Testis (tissue), 5 donors: ENCODE measurements at places on chromosomes 12 and 14.
A peak's percentile ranks its signal among the peaks of the same experiment; 100 is the strongest.

GRCh38 chr12:47808574-47809365, 10.9 kb downstream of the HDAC7 start:
- no peak for DNase-seq

- peak; percentile 40 for DNase-seq
These were observed 228.8 kb upstream of the RGS6 start for GRCh38 chr14:71703477-71703876.

GRCh38 chr12:96326628-96327227, 73.5 kb downstream of the CDK17 start:
- DNase-seq = no peak

- no peak for DNase-seq
These were observed 99.9 kb downstream of the FOXN3 start for GRCh38 chr14:89317051-89317691.

- peak; percentile 37 for DNase-seq
These were observed 601 bp downstream of the ZNF839 start for GRCh38 chr14:102320033-102320660.

DNA sequence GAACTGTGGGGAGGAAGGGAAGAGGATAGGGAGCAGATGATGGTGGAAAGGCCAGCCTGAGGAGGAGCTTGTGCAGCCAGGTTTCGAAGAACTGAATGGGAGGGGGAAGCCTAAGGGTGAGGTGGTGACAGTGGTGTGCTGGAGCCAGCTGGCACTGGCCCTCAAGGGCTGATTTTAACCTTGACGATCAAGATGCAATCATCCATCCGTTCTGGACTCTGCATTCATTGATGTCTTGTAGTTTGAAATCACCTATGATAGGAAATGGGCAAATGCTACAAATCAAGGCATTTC, 2.8 kb upstream of the ATG101 start:
- DNase-seq = no peak

GRCh38 chr12:1837541-1838204, 17.3 kb downstream of the LRTM2 start:
- DNase-seq = no peak

- peak; percentile 60 for DNase-seq
These were observed 8.3 kb downstream of the CISTR start for GRCh38 chr12:53743266-53744129.

- DNase-seq = no peak
These were observed 91.9 kb downstream of the CRACR2A start for GRCh38 chr12:3661028-3661427.

GRCh38 chr12:18502422-18502968, 235.3 kb downstream of the PLCZ1 start:
- no peak for DNase-seq

DNA sequence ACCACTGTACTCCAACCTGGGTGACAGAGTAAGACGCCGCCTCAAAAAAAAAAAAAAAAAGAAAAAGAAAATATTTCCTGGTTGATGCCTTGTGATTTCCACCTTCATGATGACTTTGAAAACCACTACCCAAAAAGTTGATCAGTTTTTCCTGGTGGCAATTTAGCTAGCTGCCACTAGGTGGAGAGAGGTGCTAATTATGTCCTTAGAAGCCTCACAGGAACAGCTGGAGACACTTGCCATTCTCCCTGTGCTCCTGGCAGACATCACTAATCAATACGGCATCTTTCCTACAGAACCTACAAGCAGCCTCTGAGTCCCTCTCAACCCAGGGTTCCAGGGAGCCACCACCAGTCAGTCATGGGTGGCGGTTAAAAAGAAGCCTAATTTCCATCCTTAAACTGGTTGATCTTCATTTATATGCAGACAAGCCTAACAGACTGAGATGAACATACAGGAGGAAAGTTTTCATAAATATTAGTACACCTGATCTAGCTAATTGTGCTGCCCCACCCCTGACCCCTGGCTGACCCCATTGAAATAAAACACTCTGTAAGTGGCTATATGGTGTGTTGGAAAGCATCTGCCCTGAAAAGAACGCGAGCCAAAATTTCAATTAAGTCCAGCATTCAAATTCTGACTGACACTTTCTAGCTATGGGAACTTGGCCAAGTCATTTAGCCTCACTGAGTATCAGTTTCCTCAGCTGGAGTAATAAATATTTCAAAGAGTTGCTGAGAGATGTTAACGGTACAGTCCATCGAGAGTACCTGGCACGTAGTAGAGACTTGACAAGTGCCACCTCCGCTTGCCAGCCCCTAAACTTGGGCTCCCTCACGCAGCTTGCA, 6.2 kb upstream of the OAS1 start:
- DNase-seq = peak; percentile 58

DNA sequence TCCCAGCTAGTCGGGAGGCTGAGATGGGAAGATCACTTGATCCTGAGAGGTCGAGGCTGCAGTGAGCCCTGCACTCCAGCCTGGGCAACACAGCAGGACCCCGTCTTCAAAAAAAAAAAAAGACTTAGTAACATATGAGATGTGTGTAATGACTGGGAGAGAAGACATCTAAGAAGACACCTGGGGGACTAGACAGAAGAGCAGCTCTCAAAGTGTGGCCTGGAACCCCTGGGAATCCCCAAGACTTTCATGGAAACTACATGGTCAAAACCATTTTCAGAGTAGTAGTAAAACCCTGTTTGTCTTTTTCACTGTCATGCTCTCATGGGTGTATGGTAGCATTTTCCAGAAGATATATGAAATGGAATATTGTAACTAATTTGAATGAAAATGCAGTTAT, 45.3 kb downstream of the R3HDM2 start:
- DNase-seq = no peak

- no peak for DNase-seq
These were observed 12.7 kb downstream of the OSBPL8 start for GRCh38 chr12:76546889-76547288.

- DNase-seq = no peak
These were observed 328 bp downstream of the INTS13 start for GRCh38 chr12:26937443-26937862.

- no peak for DNase-seq
These were observed 132.0 kb downstream of the MED13L start for GRCh38 chr12:116145451-116145850.

GRCh38 chr12:39919790-39920189, 186.1 kb downstream of the SLC2A13 start:
- no peak for DNase-seq

GRCh38 chr12:45427042-45427441, 211.1 kb downstream of the ANO6 start:
- DNase-seq = no peak

- no peak for DNase-seq
These were observed 14.2 kb upstream of the DLK1 start for GRCh38 chr14:100712490-100712889.

- no peak for DNase-seq
These were observed 455.4 kb upstream of the DCN start for GRCh38 chr12:91637789-91638624.

GRCh38 chr12:43826681-43827080, 9.2 kb upstream of the TMEM117 start:
- DNase-seq = no peak

DNA sequence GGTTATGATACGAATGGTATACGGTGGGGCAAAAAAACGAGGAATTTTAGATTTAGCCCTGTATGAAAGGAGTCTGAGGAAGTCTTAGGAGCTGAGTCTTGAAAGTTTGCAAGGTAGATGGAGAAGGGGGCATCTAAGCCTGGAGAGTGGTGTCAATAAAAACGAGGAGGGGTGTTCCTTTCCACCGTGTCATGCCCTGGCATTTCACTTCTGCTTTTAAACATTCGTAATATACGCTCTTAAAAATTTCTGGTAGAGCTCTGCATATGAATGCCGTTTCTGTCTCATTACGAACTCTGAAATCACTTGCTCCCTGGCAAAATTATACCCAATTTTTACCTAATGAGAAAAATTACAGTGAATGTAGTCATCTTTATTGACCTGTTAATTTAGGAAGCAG, 170.2 kb downstream of the ERC1 start:
- no peak for DNase-seq

DNA sequence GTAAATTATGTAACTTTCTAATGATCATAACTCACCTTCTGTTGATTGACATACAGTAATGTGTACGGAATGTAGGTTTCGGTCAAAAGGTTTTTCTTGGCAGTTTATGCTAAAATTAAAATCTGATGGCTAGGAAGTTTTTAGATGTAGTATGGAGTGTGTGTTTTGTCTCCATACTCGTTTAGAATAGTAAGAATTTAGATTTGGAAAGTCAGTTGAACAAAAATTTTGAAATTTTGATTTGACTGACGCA, 859 bp downstream of the PALS1 start:
- DNase-seq = no peak

DNA sequence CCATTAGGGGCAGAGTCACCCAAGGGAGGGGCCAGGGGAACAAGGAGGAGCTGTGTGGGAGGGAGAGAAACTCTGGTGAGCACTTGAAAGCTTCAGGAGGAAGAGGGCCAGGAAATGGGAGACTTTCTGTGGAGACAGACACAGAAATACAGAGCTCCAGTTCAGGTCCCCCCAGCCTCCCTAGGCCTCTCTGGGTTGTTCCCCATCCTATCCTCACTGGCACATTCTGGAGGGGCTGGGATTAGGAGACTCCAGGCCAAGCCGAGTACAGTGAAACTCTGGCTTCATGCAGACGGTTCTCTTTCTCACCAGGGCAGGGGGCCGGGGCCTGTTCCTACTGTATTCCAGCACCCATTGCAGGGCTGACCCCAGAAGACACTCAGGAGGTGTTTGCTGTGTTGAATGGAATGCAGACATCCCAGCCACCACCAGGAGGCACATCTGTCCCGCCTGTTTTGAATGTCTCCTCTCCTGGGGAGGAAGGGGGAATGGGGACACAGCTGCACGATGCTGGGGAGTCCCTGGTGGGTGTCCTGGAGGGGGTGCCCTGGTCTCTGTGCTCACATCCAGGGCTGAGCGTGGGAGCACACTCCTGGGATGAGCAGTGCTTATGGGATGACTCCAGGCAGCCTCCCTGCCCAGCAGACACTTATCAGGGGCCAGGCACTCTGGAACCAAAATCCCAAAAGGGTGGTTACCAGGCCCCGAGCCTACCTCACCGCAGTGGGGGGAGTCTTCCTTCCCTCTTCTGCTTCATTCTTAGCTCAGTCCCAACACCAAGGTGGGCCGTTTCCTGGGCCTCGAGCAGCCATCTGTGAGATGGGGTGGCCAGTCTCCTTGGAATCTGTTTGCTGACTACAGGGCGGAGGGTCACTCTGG, 5.5 kb upstream of the KRT84 start:
- DNase-seq = peak; percentile 45

DNA sequence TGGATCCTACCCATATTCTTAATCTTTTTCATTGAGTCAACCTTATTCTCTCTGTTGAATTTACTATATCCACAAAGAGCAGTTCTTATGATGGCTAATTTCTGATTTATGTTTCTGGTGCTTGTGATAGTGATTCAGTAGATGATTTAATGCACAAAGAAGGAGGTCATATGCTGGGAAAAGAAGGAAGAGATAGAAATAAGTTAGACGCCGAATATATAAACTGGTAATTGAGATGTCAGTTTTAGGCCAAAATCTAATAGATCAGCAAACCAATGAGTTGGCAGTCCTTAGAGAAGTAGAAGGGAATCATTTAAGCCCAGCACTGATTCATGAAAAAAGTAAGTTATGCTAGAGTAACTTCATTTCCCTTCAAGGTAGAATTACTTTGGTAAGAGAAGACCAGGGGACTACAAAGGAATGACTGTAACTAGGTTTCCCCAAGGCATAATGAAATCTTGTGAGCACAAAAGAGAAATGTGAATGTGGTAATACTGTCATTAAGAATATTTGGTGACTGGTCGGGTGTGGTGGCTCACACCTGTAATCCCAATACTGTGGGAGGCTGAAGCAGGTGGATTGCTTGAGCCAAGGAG, 132.4 kb downstream of the TGFB3 start:
- no peak for DNase-seq

- peak; percentile 100 for DNase-seq
These were observed at the start of gene CYP46A1 for GRCh38 chr14:99683619-99684409. Gene CYP46A1, plus strand, starts transcription at chr14:99684298. Its CDS starts 120 bp downstream, at chr14:99684418.

DNA sequence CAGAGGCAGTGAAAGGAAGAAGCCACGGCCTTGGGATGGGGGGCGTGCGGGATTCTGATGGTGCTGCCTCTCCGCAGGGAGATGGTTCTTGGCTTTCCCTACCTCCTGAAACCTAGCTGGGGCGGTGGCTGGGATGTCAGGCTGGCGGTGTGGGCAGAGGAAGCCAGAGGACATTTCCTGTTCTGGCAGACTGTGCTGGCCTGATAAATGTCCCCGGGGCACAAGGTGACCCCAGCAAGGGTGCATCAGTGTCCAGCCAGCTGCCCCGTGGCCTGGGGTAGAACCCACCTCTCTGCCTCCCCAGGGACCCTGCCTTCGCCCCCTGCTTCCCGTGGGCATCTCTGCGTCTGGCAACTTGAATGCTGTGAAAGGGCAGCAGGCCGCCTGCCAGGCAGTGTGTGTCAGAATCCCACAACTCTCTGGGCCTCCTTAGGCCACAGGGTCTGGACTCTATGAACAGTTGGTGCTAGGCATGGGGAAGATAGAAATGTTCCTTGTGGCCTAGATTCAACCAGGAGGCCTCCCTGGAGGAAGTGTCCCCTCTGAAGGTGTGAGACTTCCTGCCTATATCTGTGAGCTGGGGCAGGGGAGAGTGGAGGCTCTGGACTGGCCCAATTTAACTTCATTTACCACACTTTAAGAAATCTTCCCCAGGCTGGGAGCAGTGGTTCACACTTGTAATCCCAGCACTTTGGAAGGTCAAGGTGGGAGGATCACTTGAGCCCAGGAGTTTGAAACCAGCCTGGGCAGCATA, 4.9 kb downstream of the SH2B3 start:
- DNase-seq = no peak

GRCh38 chr12:101780599-101780998, 41.3 kb upstream of the SYCP3 start:
- DNase-seq = no peak

DNA sequence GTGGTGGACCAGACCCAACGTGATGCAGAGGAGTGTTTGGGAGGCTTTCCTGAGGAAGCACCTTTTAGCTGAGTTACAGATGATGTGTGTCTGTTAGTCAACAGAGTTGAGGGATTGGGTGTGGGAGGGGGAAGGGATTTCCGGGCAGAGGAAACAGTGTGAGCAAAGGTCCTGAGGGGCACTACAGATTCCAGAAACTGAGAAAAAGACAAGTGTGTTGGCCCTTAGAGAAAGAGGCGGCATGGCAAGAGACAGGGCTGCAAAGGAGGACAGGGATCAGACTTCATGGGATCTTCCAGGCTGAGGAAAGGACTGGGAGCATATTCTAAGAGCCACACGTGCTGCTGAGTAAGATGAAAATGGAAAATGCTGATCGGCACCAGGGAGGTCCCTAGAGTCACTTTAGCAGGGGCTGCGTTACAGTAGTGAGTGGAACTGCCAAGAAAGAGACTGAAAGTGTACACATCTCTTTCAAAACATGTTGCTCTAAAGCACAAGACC, 9.4 kb upstream of the RPS6KL1 start:
- peak; percentile 48 for DNase-seq

- no peak for DNase-seq
These were observed 43.5 kb downstream of the GTF2A1 start for GRCh38 chr14:81177225-81177624.

DNA sequence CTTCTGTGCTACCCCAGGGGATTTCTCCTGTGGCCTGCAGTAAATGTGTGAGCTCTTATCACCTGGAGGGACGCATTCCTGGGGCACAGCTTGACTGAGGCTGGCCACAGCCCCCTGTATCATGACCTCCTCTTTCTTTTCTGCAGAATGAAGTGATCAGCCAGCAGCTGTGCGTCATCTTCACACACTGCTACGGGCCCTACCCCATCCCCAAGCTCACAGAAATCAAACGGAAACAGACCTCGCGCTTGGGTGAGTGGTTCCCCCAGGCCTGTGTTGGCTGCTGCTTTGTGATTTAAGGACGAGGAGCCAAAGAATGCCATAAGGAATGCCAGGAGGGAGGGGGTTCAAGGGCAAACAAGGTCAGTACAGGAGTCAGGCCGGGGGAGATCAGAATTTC, 50.5 kb upstream of the PWP1 start:
- no peak for DNase-seq
